ENCODE measurements at places on chromosomes 5 and 9.

- DNase-seq: no peak
Measured at GRCh38 chr5:98570661-98571191, 202.7 kb upstream of the RGMB start.

DNA sequence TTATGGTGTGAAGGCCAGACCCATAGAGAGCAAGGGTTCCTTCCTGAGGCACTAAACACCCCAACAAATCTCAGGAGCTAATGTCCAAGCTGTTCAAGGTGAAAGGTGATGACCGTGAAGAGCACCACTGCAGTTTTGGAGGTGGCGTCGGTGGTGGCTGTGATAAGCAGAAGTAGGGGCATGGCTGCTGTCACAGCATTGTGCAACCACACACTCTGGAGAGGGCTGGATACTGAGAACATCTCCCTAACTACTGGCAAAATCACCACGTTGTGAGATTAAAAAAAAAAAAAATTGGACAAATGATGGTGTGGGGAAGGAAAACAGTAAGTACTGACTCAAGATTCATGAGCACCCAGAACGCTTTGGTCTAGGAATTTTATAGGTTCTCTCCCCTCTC is 156.5 kb downstream of the PJA2 start:
- DNase-seq: no peak

DNA sequence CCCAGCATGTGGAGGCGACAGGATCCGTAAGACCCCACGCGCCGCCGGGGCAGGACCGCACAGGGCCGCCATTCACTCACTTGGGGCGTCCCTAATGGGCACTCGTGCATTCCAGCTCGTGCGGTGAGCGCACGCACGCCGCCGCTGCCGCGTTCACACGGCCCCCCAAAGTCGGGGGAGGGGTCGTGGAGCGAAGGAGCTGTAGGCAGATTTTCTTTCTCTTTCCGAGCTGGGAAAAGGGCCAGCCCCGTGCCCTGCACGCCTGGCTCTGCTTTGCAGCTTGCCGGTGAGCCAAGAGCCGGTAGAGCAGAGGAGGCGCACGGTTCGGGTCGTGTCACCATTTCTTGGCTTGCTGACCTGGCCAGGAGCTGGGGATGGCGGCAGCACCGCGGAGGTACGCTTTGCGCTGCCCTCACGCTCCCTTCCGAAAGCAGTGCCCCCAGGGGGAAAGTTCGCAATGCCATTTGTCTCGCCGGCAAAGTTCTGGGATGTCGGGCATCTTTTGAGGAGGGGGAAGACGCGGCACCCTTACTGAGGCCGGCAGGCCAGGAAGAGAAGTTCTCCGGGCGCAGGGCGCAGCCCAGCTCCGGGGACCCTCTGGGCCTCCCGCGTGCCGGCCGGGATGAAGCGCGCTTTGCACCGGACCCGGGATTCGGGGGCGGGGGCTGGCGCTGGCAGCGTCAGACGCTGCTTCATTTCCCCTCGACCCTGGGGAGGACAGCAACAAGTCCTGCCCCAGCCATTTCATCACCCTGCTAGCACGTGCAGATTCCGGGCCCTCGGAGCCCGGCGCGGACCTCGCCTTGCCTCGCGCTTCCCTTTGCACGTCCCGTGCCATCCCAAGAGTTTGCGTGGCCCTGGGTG is 898 bp downstream of the STC2 start:
- no peak for DNase-seq

GRCh38 chr5:72988769-72989168 is 32.9 kb downstream of the FCHO2 start:
- no peak for DNase-seq

- no peak for DNase-seq
Measured at GRCh38 chr5:157555037-157555640, 20.4 kb downstream of the ADAM19 start.

DNA sequence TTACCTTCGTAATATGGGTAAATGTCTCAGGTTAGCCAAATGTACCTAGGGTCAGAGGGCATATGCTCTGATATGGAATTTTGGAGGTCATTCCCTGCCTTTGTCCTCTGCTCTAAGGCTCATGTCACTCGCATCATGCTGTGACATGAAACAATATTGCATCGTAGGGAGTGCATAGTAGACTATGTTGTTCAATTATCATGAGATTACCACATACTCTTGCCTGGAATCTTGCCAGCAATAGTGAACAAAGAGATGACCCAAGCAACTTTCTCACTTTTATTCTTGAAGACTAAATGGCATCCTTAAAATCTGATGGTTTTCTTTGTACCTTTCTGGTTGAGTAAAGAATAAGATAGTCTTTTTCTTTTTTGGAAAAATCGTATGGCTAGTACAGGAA is 27.6 kb downstream of the ZNF462 start:
- no peak for DNase-seq

- no peak for DNase-seq
Measured at GRCh38 chr5:37735649-37736347, 104.0 kb downstream of the GDNF start.

DNA sequence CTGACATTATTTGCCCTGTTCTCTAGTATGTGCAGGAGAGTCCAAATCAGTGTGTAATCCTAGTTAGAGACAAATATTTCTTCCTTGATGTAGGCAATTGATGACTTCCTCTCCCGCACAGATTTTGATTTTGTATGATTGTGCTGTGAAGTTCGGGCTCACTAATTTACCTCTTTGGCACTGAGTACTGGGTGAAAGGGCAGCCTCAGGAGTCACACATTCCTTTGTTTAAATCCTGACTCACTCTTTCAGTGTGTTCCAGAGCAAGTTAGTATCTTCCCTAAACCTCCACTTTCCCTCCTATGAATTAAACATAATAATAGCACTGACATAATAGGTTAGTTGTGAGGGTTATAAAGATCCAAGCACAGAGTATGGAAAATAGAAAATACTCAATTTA is 269.7 kb downstream of the ISL1 start:
- DNase-seq: no peak

DNA sequence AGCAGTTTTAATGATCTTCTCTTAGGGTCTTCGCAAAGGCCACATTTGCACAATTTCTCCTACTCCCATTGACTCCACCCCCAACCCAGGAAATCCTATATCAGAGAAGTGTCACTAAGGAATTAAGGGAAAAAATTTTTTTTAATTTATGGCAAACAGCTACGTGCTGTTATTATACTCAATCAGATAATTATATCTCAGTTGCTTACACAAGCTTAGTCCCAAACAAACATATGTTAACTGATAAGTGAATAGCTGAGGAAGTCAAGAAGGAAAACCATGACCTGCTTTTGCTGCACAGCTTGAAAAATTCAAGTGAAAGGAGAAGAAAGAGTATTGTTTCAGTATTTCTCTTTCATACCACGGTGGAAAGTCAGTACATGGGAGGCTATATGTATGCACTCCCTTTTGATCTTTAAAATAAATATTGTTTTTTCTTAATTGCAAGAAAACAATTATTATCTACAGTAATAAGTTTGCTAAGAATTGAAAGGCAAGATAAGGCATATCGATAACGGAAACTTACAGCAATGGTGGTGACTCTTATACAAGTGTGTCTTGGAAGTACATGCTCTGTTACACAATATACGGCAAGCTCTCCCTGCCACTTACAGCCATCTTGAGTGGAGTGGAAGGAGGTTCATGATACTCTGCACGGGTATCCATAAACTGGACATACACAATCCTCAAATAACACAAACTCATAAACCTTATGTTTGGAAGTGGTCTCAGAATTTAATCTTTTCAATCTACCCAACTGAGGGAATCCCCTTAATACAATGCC is 167.9 kb upstream of the FREM1 start:
- no peak for DNase-seq

DNA sequence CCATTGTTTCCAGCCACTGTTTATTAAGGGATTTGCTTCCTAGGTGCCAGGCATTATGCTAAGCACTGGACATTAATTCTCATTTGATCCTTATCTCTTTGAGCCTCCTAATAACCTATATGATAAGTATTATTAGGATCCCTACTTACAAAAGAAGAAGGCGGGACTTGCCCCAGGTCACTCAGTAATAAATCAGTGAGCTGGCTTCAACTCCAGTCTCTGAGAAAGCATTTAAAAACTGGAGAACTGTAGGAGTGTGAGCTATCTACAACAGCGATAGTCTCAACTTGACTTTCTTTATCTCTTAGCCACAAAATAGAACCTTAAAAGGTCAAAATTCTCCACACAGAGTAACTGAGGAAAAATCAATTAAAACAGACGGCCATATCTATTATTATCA is 155.0 kb downstream of the GNAQ start:
- no peak for DNase-seq

GRCh38 chr5:173679909-173680630 is 63.6 kb upstream of the BOD1 start:
- no peak for DNase-seq

GRCh38 chr5:55897905-55898304 is 46.7 kb downstream of the IL31RA start:
- DNase-seq: no peak

DNA sequence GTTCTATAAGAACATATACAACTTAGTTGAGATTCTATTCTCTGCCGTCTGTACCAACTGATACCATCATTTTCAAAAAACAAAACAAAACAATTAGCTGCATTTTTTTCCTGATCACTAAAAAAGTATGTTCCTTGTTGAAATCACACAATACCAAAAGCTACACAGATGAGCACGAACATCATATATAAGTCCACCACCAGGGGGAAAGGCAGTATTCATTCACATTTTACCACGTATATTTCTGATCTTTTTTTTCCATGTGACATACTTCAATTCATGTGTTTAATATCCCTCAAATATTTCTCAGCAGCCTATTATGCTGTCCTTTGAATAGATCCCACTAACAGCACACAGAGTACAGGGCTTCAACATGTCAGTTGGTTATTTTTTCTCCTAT is 40.6 kb downstream of the IRX2 start:
- no peak for DNase-seq

DNA sequence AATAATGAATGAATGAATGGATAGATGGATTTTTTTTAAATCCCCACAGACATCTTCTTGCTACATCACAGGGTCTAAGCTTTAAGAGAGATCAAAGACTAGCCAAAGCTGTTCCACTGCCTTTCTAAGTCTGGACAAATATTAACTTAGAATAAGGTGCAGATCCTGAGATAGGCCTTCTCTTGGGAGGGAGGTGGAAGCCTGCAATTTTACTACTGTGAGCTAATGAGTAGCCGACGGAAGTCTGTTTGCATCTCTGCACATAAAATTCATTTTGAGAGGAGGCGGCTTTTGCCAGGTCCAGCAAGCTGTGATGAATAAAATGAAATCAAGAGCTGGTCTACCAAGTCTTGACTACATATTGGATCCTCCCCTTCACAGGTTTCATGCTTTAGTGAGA is 484.9 kb downstream of the TMEM38B start:
- DNase-seq: no peak

DNA sequence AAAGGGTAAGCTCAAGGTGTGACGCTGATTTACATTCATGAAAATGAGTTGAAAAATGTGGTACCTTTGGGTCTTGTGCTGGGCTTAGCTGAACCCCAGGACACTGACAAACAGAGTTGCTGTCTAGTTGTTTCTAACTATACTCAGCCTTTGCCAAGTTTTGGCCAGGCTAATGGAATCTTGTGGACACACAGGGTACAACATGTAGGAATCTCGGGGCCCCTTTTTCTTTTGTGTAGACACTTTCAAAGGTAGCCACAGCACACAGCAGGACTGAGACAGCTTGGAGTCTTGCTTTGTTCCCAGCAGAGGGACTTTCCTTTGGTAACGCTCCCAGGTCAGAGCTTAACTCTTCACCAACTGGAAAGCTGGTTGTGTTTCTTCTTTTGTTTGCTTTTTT is 7.8 kb downstream of the LIX1 start:
- no peak for DNase-seq

GRCh38 chr5:128766406-128766805 is 198.9 kb upstream of the SLC27A6 start:
- DNase-seq: no peak

DNA sequence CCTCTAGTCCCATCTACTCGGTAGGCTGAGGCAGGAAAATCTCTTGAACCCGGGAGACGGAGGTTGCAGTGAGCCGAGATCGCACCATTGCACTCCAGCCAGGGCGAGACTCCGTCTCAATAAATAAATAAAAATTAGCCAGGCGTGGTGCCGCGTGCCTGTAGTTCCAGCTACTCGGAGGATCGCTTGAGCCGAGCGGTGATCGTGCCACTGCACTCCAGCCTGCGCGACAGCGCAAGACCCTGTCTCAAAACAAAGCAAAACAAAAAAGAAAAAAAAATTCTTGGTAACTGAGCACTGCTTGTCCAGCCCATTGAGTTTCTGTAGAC is 710 bp upstream of the WDR55 start:
- DNase-seq: no peak

- no peak for DNase-seq
Measured at GRCh38 chr5:38426986-38427950, 129.2 kb downstream of the LIFR start.

DNA sequence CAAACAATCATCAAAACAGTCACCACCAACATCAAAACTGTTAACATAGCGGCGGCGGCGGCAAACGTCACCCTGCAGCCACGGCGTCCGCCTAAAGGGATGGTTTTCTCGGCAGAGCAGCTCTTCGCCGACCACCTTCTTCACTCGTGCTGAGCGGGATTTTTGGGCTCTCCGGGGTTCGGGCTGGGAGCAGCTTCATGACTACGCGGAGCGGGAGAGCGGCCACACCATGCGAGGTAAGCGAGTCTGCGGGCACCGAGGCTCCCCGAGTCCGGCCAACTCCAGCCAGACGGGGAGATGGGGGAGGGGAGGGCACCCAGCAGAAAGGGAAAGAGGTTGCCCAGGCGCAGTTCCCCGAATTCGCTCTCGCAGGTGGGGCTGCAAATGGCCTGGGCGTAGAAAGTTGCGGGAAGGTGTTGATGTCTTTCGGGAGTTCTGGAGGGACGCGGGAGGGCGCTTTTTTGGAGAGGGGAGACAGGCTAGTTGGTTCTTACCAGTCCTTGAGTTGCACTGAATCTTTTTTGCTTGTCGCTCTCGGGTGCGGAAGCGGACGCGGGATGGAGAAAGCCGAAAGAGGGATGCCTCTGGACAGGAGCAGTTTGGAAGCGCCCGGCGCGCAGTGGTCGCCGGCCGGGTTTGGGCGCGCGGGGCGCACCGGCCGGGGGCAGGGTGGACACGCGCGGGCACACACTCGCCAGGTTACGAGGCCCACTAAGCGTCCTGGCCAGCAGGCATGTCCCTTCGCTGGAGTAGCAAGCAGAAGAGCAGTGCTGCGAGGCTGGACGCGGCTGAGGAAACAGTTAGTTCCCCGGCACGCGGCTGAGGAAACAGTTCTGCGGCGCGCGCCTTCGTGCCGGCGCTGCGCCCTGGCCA is 849 bp downstream of the RORB start:
- DNase-seq: no peak

DNA sequence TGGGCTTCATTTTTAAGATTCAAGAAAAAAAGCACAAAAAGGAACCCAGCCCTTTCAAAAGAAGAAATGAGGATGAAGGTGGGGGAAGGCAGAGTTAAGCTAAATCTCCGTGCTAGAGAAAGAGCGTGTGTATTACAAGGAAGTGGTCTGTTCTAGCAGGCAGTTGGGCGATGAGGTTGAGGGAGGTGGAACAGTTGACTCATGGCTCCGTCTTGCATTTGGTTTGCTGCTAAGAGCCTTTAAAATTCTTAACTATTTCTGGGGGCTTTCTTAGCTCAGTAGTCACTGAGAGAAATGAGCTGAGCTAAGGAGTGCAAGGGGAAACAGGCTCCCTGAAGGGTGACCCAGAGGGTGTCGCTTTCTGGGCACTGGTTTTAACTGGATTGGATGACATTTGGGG is 117.4 kb downstream of the GCNT1 start:
- no peak for DNase-seq

- no peak for DNase-seq
Measured at GRCh38 chr5:133232011-133232410, 180.2 kb downstream of the HSPA4 start.

All from activated naive CD4-positive, alpha-beta T cell (primary cell).